Fibroblast of villous mesenchyme (primary cell): ENCODE measurements at places on chromosomes 5 and 9.

DNA sequence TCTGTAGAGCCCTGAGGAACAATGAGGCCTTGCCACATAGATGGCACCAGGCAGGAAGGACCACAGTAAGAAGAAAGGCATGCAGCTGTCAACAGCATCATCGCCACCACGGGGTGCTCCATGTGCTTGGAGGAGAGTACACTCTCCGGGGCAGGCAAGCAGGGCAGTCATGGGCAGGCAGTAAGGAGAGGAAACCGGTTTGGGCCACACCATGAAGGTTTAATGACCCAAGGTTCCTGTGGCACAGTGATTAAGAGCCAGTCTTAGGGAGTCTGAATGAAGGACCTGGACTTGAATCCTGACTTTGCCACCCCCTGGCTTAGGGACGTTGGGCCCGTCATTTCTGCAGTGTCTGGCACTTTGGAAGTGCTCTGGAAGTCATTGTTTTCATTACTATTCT is 80.6 kb upstream of the ZBTB43 start:
- no peak for DNase-seq

- DNase-seq: no peak
Observed at GRCh38 chr5:124454081-124454480, 292.4 kb downstream of the ZNF608 start.

GRCh38 chr5:77991084-77991483 is 214.9 kb upstream of the TBCA start:
- no peak for DNase-seq

DNA sequence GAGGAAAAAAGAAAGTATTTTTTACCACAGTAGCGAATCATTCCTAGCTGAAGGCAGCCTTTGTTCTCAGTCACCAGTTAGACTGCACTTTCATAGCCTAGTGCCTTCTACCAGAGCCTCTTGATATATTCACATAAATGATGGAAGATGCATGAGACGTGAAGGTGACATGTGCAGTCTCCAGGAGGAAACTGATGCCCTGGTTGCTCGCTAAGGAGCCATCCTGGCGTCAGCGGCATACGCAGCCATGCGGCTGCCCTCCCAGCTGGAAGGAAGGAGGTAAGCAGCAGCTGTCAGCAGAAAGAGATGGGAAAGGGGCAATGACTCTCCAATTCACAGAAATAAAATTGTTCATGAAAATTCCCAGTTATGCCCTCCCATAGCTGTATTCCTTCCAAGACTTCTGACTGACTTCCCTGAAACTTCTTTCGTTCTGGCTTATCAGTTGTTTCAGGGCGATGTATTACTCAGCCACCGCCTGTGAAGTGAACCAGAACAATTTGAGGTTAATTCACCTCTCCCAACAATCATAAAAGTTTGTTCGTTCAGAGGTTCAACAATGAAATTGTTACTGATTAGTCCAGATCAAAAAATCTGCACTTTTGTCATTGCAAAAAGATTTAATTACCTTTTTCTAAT is 331.2 kb downstream of the NR2F1-AS1 start:
- DNase-seq: peak; percentile 40

- no peak for DNase-seq
Observed at GRCh38 chr9:93814077-93814956, 140.8 kb downstream of the BARX1 start.

DNA sequence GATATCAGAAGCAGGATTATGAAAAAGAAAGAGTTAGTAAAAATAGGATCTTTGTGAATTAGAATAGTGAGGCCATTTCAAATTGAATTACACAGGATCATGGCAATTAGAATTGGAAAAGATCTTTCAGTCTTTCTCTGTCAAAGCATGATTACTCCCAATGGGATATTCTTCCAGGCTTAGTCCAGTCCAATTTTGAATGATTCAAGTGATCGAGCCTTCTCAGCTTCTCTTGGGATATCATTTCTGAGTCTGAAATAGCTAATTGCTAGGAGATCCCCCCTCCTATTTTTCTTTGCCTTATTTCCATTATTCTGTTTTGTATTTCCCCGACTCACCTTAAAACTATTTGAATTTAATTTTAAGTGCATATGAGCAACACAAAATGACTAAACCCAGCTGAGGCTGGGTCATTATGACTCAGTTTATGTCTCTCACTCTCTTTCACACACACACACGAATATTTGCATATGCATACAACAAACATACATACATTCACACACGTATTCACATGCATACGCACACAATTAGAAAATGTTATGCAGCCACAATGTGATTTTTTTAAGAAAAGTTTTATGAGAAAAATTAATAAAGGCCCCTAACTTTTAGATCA is 34.8 kb upstream of the EFNA5 start:
- no peak for DNase-seq

DNA sequence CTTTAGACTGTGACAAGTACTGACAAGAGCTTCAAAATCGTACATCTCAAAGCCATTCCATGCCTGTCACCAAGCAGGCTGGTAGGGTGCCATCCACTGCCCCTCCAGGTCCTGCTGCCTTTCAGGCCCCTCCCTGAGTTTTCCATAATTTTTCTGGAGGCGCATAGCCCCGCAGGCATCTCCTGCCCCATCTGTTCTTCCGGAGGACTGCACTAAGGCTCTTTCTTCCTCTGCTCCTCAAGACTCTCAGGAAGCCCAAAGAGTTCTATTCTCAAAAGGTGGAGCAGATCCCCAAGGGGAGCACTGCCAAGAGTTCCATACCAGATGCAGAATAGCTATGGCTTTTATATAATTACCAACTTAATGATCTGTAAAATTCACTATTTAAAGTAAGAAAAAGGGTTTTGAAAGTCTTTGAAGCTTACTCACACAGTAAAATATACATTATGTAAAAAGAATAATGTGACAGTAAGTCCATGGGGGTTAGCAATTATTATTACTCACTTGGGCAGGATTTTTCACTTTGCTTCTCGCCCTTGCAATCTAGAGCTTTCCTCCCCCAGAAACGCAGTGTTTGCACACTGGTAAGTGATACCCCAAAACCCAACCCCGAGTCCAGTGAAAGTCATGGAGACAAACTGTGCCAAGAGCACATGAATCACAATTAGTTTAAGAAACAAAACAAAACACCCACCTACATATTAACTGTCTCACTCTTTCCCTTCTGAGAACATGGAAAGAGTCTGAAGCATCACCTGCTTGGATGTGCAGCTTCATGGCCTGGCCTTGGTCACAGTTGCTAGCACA is 114.1 kb upstream of the DAPK1 start:
- no peak for DNase-seq
